ENCODE measurements at places on chromosomes 2 and 18. TPM values are rescaled to one million over a fixed set of nuclear protein-coding genes. Genes with fewer than 3 reads are reported as not detected.

The IAH1 gene
- 41.8 TPM for total RNA-seq

The STARD6 gene
- not detected for total RNA-seq

The PLA2R1 gene
- total RNA-seq = 11.6 TPM

The CYP27C1 gene
- not detected for total RNA-seq

The ANKRD29 gene
- 4.0 TPM for total RNA-seq

The POMC gene
- not detected for total RNA-seq

The LYG1 gene
- total RNA-seq = 2.8 TPM

The CXCR2 gene
- total RNA-seq = not detected

The KIF1A gene
- total RNA-seq = 6.0 TPM

The SDC1 gene
- total RNA-seq = 343 TPM

The MDH1 gene
- 178 TPM for total RNA-seq

The MARCO gene
- 3.9 TPM for total RNA-seq

The ATP6V1B1 gene
- 1.3 TPM for total RNA-seq

The SERPINB13 gene
- total RNA-seq = not detected

The TSPYL6 gene
- not detected for total RNA-seq

The CPS1 gene
- total RNA-seq = 160 TPM

The ZNF892 gene
- 5.4 TPM for total RNA-seq

The XDH gene
- total RNA-seq = 90.2 TPM
